ENCODE measurements at places on chromosomes 16 and 17. TPM values are rescaled to one million over a fixed set of nuclear protein-coding genes. Genes with fewer than 3 reads are reported as not detected.

Gene CACNG4
- not detected for polyA plus RNA-seq

Gene DNAI2
- not detected for polyA plus RNA-seq

Gene ZPBP2
- not detected for polyA plus RNA-seq

Gene MYADML2
- not detected for polyA plus RNA-seq

GRCh38 chr16:81720973-81721906 lies 57.9 kb upstream of the PLCG2 start:
- no peaks in the 10 kb centered on the region for H3K36me3 ChIP-seq
- no peaks in the 10 kb centered on the region for H3K27me3 ChIP-seq
- H3K4me1 ChIP-seq = peaks cover 19% of the 10 kb centered on the region
- peak; percentile 35 for DNase-seq
- H3K4me3 ChIP-seq = no peak overlapping the region
- no peak overlapping the region for H3K27ac ChIP-seq

DNA sequence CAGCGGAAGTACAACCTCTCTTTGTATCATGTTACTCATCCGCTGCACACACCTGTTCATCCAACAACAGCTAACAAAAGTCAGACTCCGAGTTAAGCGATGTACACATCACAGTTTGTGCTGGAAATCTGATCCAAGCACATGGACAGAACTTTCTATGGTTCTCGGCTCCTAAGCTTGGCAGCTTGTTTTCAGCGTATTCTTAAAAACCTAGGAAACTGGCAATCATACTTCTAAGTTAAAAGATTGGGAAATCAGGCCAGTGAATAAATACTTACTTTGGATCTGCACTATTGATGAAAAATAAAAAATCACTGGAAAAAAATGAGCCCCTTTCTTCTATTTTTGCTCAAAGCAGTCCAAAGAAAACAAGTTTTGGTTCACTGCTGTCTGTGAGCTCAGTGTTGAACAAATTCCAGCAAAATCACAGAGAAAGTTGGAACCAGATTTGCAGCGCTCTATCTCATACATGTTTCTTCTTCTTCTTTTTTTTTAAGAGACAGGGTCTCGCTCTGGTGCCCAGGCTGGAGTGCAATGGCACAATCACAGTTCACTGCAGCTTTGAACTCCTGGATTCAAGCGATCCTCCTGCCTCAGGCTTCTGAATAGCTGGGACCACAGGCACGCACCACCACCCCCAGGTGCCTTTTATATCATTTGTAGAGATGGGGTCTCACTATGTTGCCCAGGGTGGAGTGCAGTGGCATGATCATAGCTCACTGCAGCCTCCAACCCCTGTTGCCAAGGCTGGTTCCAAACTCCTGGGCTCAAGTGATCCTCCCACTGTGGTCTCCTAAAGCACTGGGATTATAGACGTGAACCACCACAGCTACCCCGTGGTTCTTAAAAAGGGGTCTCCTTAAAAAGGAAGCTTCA lies 71.6 kb upstream of the CREBBP start:
- H3K36me3 ChIP-seq = no peaks in the 10 kb centered on the region
- H3K4me3 ChIP-seq = no peak overlapping the region
- no peak overlapping the region for H3K27ac ChIP-seq
- peaks cover 4% of the 10 kb centered on the region for H3K4me1 ChIP-seq
- no peak for DNase-seq

DNA sequence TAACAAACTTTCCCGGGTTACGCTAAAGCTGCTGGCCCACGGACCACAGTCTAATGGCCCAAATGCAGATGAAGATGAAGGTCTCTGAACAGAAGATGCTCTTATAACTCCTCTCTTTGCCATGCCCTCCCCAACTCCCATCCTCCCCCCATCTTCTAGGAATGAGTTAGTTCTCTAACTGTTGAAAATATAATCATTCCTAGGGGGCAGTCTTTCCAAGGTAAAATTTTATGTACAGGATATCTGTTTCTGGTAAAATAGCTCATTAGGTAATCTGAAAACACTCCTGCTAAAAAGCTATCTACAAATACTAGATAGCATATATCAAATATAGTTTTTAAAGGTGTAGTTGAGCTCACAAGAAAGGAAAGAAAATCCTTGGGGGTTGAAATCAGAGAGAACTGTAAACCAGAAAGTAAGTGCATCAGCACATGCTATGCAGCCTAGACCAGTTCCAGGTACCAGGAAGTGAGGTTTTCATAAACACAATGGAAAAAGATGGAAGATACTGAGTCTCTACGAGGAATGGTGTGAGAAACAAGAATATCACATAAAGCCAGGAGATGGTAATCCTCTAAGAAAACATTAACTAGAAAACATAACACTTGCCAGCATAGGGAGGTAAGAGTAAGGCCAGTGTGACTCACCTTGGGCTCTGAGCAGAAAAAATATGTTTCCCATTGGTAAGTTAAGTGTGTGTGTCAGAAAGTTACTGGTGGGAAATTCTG lies 38.1 kb downstream of the CMC2 start:
- H3K4me1 ChIP-seq = no peaks in the 10 kb centered on the region
- no peak overlapping the region for H3K4me3 ChIP-seq
- H3K27me3 ChIP-seq = no peaks in the 10 kb centered on the region
- peaks cover 10% of the 10 kb centered on the region for H3K36me3 ChIP-seq
- DNase-seq = no peak

DNA sequence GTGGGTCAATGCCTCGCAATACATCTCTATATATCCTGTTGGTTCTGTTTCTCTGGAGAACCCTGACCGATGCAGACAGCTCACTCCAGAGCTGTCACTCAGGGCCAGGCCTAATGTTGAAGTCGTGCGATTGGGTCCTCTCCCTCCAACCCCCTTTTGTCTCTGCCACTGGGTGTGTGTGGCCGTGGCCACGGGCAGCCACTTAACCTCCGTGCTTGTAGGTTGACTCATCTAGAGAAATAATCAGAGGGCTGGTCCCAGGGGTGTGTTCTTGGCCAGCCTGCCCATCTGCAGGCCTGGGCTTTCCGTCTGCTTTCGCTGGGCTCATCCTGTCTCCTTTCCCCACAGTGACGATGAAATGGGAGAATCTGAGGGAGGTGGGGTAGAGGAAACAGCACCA lies 7.4 kb downstream of the ADAD2 start:
- H3K36me3 ChIP-seq = no peaks in the 10 kb centered on the region
- H3K4me3 ChIP-seq = no peak overlapping the region
- DNase-seq = no peak
- H3K27me3 ChIP-seq = no peaks in the 10 kb centered on the region
- H3K4me1 ChIP-seq = peaks cover 18% of the 10 kb centered on the region

DNA sequence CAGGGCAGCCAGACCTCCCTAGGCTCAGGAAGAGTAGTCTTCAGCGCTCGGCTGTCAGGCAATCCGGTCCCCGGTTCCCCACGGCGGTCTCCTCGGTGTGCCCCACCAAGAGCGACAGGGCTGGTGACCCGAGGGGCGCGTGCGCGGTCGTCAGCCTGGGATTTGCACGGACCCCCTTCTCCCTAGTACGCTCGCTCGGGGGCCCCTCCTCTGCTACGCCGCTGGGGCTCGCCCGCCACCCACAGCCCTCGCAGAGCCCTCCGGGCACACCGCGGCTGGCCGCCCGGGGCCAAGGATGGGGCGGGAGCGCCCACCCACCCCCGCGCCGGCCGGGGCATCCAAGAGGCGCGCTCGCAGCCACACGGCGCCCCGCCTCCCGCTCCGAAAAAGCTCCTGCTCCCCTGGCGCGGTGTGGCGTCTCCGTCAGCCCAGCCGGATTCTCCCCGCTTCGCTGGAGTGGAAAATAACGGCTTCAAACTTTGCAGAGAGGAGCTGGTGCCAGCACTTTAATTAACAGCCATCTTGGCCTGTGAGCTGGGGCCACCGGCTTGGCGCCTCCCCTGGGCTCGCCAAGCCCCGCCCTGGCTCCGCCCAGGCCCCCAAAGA lies 2.1 kb upstream of the C1QL1 start:
- H3K4me3 ChIP-seq = no peak overlapping the region
- peaks cover 19% of the 10 kb centered on the region for H3K4me1 ChIP-seq
- peaks cover 85% of the 10 kb centered on the region for H3K27me3 ChIP-seq
- H3K36me3 ChIP-seq = no peaks in the 10 kb centered on the region
- DNase-seq = no peak

- no peak overlapping the region for H3K27ac ChIP-seq
- DNase-seq = no peak
- H3K36me3 ChIP-seq = no peaks in the 10 kb centered on the region
- no peaks in the 10 kb centered on the region for H3K27me3 ChIP-seq
- no peak overlapping the region for H3K4me3 ChIP-seq
- no peaks in the 10 kb centered on the region for H3K4me1 ChIP-seq
Measured at GRCh38 chr17:80507965-80508364, 31.6 kb upstream of the NPTX1 start.

- no peak for DNase-seq
- H3K36me3 ChIP-seq = no peaks in the 10 kb centered on the region
- no peak overlapping the region for H3K4me3 ChIP-seq
- H3K27me3 ChIP-seq = peaks cover 4% of the 10 kb centered on the region
- peaks cover 11% of the 10 kb centered on the region for H3K4me1 ChIP-seq
Measured at GRCh38 chr17:42075789-42076188, 22.5 kb downstream of the ZNF385C start.

DNA sequence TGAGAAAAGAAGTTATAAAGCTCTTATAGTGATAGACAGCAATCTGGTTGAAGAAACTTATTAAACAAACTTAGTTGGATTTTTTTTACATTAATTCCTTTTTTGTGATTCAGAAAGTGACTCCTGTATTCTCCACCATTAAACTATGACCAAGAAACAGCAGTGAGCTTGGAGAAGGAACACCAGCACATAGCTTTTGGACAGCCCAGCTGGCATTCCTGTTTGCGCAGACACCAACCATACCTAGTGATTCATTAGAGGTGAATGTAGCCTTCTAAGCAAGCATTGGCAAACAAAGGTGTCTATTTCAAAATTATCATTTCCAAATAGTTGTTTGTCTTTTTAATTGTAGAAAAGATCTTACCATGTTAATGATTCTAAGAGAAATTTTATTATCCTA lies 94.4 kb downstream of the STXBP4 start:
- no peak for DNase-seq
- no peaks in the 10 kb centered on the region for H3K4me1 ChIP-seq
- no peaks in the 10 kb centered on the region for H3K36me3 ChIP-seq
- no peak overlapping the region for H3K27ac ChIP-seq
- H3K27me3 ChIP-seq = no peaks in the 10 kb centered on the region
- no peak overlapping the region for H3K4me3 ChIP-seq

GRCh38 chr17:82789051-82789592 lies 37.3 kb downstream of the TBCD start:
- peaks cover 2% of the 10 kb centered on the region for H3K36me3 ChIP-seq
- no peak overlapping the region for H3K4me3 ChIP-seq
- no peaks in the 10 kb centered on the region for H3K4me1 ChIP-seq
- H3K27ac ChIP-seq = no peak overlapping the region
- H3K27me3 ChIP-seq = no peaks in the 10 kb centered on the region

DNA sequence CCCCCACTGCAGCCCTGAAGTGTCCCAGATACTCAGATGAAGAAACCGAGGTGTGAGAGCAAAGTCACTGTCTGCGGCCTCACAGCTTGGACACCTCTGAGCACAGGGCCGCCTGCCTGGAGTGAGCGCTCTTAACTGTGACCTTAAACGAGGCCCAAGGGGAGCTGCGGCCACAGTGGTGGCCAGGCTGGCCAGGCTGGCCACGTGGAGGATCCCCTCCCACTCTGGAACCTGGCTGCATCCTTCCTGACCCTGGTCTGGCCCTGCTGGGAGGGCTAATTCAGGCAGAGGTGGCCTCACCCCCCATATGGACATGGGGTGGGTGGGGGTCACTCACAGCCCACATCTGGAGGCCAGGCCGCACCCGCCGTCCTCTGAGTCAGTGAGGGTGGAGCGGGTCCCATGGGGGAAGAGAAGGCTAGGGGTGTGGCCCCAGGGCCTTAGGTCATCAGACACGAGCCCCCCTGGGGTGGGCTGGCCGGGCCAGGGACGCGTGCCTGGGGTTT lies 6.6 kb downstream of the VASN start:
- peaks cover 7% of the 10 kb centered on the region for H3K4me1 ChIP-seq
- H3K27me3 ChIP-seq = no peaks in the 10 kb centered on the region
- DNase-seq = no peak
- H3K27ac ChIP-seq = no peak overlapping the region
- peaks cover 54% of the 10 kb centered on the region for H3K36me3 ChIP-seq
- H3K4me3 ChIP-seq = no peak overlapping the region

DNA sequence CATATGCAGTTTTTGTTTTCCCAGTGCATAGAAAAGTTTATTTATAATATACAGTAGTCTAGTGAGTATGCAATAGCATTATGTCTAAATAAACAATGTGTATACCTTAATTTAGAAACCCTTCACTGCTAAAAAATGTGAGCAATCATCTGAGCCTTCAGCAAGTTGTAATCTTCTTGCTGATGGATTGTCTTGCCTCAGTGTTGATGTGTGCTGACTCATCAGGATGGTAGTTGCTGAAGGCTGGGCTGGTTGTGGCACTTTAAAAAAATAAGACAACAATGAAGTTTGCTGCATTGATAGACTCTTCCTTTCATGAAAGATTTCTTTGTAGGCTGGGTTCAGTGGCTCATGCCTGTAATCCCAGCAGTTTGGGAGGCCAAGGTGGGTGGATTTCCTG lies 13.9 kb upstream of the CAPNS2 start:
- DNase-seq = no peak
- H3K27ac ChIP-seq = no peak overlapping the region
- no peak overlapping the region for H3K4me3 ChIP-seq
- no peaks in the 10 kb centered on the region for H3K27me3 ChIP-seq

DNA sequence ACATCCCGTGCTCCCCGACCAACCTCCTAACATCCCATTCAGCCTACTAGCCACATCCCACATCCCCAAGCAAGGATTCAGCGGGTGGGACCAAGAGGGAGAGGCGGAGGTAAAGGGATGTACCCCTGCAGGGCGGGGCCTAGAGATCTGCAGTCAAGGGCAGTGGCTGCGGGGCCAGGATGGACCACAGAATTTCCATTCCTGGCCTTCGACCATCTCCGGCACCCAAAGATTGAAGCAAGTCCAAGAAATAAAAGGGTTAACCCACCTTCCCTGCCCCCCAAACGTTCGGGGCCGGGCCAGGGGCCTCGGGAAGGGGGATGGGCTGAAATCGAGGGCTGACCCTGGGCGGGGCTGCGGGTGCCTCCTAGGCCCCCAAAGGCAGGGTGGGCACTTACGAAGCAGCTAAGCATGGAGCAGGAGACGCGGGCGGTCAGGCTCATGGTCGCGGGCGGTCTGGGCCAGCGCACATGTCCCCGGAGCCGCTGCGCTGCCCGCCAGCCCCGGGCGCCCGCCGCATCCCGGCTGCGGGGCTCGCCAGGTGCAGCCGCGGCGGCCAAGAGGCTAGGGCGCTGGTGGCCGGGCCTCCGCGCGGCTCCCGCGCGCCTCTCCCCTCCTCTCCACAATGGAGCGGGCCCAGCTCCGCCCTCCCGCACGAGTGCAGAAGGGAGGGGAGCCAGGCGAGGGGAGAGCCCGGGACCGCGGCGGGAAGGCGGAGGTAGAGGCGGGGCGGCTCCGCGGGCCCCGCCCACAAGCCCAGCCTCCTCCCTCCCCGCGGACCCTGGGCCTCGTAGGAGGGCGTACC lies at the start of gene MTMR4:
MTMR4 (minus strand) TSS at position 674 of the 805 bp plus-strand sequence; CDS start at position 443, 231 bp downstream.
- peak within 1 kb of the TSS; percentile 78 for H3K4me3 ChIP-seq
- H3K27me3 ChIP-seq = no peaks in the 10 kb centered on the region
- peaks cover 44% of the 10 kb centered on the region for H3K36me3 ChIP-seq
- DNase-seq = peak; percentile 59
- no peak within 1 kb of the TSS for H3K27ac ChIP-seq

GRCh38 chr17:52255347-52255746 lies 96.8 kb upstream of the CA10 start:
- no peak overlapping the region for H3K4me3 ChIP-seq
- no peaks in the 10 kb centered on the region for H3K36me3 ChIP-seq
- no peaks in the 10 kb centered on the region for H3K4me1 ChIP-seq

Data from CD14-positive monocyte (primary cell).